ENCODE measurements at places on chromosomes 1 and 21.

- DNase-seq: no peak
Observed at GRCh38 chr1:147897029-147897752, 5.4 kb upstream of the GJA8 start.

DNA sequence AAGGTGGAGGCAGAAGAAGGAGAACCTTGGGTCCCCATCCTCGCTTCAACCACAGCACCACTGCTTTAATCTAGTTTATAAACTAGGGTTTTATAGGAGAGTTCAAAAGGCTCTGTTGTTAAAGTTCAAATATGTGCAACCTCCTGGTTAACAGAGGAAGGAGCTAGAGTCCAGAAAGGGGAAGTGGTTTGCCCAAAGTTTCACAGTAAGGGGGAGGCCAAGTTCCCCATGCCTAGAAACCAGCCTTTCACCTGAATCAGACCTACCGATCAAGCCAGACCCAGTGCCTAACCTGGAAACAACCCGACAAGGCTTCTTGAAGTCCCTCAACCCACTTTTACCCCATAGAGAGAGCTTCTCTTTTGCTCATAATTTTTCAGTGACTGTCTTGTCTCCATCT is 106.5 kb downstream of the PLPP3 start:
- DNase-seq: no peak

GRCh38 chr1:4109628-4109940 is 209.5 kb upstream of the C1orf174 start:
- no peak for DNase-seq

DNA sequence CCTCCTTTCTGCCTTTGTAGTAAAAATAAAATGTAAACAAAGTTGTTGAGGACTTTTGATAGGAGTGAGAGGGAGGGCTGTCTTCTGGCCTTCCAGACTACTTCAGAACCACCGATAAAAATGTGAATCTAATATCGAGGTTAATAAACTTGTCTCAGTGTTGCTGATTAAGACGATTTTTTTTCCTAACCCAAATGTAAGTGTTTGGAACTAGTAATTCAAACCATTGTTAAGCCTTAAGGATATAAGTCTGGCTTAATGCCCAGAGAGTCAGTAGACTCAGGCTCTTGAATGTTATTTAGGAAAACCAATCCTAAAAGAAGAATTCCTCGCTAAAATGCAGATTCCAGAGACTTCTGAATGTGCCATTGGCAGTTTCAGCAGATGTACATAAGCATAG is 356.9 kb downstream of the SIPA1L2 start:
- DNase-seq: no peak

GRCh38 chr1:207648334-207649209 is 3.6 kb downstream of the CR1L start:
- DNase-seq: no peak

GRCh38 chr1:242524571-242525359 is at the start of gene PLD5:
Gene PLD5, minus strand, starts transcription at chr1:242524697.
- peak; percentile 32 for DNase-seq

GRCh38 chr1:32818804-32819541 is 1.5 kb downstream of the S100PBP start:
- DNase-seq: no peak

DNA sequence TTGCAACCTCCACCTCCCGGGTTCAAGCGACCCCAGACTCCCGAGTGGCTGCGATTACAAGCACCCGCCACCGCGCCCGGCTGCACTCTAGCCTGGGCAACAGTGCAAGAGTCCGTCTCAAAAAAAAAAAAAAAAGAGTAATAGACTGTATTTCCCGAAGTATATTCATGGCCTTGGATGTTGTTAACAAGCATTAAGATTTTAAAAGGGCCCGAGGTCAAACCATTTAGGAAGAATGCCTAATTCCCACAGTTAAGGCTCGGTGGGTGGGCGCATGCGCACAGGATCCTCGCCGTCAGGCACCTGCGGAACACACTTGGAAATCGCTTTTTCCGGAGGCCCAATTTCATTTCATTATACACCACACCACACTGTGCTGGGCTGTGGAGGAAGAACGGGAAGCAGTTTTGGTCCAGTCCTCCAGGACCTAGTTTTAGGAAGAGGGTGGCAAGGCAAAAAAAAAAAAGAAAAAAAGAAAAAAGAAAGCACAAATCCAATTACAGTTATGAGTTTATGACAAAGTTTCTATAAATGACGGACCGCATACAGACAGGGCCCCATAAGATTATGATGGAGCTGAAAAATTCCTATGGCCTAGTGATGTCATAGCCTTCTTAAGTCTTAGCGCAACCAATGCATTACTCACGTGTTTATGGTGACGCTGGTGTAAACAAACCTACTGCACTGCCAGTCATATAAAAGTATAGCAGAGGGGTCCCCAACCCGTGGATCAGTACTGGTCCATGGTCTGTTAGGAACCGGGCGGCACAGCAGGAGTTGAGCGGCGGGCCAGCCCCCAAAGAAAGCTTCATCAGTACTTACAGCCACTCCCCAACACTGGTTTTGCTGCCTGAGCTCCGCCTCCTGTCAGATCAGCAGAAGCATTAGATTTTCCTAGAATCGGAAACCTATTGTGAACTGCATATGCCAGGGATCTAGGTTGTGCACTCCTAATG is 38.2 kb downstream of the H3-3A start:
- DNase-seq: peak; percentile 74

DNA sequence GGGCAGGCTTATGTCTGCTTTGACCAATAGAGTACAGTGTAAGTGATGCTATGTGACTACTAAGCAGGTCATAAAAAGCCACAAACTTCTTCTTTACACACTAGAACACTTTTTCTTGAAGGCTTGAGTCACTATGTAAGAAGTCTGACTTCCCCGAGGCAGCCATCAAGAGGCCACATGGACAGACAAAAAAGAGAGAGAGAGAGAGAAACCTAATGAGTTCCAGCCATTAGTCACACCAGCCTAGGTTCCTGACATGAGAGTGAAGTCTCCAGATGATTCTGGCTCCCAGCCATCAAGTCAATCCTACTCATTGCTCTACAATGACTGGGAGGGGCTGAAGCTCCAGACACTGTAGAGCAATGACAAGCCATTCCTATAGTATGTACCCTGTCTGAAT is 101.4 kb downstream of the LHX9 start:
- peak; percentile 67 for DNase-seq

GRCh38 chr1:44616991-44617702 is 57.1 kb downstream of the TMEM53 start:
- DNase-seq: peak; percentile 94

Data from GM03348 (cell line).